ENCODE measurements at places on chromosomes 12 and 14. TPM values are rescaled to one million over a fixed set of nuclear protein-coding genes. Genes with fewer than 3 reads are reported as not detected.

STRAP gene
- total RNA-seq: 209 TPM

MON2 gene
- 25.9 TPM for total RNA-seq

FAM90A1 gene
- not detected for total RNA-seq

AKAP5 gene
- total RNA-seq: 0.69 TPM

SIX6 gene
- total RNA-seq: not detected

HNF1A gene
- total RNA-seq: not detected

CMA1 gene
- not detected for total RNA-seq

TAS2R14 gene
- total RNA-seq: 0.89 TPM

SPIC gene
- not detected for total RNA-seq

CFAP73 gene
- total RNA-seq: 0.29 TPM

ERBB3 gene
- 1.6 TPM for total RNA-seq

ZC3H10 gene
- 8.2 TPM for total RNA-seq

PRB2 gene
- total RNA-seq: not detected

Data from activated T-cell treated with anti-CD3 and anti-CD28 coated beads, Interleukin-2, amount 50 U/mL, for 4 hours (primary cell).